ENCODE measurements at places on chromosomes 1 and 21.

DNA sequence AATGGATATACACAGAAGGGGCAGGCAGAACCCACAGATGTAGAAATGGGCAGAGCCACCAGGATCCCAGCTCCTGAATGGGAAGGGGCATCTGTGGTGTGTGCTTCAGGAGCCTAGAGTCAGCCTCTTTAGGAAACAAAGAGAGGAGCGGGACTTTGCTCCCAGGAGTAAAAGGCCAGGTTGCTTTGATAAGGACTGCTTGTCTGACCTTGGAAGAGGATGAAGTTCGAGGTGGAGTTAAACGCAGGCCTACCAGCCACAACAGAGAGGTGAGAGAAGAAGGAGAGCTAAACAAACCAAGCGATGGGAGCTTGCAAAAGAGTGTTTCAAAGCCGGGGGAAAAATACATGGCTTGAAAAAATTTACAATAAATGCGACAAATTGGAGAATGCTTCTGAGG, 49.9 kb upstream of the TMPRSS2 start:
- no peak for DNase-seq

DNA sequence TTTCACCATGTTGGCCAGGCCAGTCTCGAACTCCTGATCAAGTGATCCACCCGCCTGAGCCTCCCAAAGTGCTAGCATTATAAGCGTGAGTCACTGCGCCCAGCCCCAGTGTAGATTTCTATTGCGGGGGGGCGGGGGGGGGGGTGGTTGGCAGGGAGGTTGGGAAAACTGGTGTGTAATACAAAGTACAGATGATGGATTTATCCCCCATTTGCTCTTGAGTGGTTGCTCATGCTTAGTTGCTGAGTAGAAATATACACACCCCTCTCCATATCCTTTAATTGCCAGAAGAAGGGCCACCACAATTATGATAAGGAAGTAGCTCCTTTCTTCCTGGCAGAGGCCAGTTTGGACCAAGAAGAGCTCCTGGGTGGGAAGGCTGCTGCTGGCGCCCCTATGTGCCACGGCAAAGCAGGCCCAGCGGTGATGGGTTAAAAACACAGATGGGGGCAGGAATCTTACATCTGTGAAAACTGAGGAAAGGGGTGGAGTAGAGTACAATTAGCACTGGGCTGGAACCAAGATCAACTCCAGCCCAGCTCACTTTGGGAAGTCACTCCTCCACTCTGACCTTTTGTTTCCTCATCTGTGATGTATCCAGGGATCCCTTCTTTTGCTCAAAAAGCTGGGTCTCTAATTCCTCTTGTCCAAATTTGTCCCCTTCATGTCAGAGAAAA, 55.2 kb downstream of the MRPL37 start:
- no peak for DNase-seq

DNA sequence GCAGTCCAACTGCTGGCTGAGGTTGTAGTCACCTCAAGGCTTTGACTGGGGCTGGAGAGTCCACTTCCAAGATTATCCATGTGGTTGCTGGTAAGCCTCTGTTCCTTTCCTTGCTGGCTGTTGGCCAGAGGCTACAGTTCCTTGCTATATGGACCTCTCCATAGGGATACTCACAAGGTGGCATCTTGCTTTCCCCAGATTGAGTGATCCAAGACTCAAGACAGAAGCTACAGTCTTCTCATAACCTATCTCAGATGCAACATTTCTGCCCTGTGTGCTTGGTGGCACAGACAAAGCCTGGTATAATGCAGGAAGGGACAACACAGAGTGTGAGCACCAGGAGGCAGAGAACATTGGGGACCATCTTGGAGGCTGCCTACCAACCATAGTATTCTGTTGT, 111.8 kb downstream of the FNBP1L start:
- no peak for DNase-seq

- no peak for DNase-seq
These were observed 144.0 kb downstream of the MAGI3 start for GRCh38 chr1:113534130-113534817.

- DNase-seq: no peak
These were observed 278.0 kb downstream of the MRPL39 start for GRCh38 chr21:25329227-25329825.

GRCh38 chr1:47416319-47417169, 459 bp downstream of the FOXE3 start:
- DNase-seq: no peak

Measured in neural crest cell (in vitro differentiated cells).